Esophagus squamous epithelium (tissue), 5 donors: ENCODE measurements at places on chromosomes 13 and 19.

DNA sequence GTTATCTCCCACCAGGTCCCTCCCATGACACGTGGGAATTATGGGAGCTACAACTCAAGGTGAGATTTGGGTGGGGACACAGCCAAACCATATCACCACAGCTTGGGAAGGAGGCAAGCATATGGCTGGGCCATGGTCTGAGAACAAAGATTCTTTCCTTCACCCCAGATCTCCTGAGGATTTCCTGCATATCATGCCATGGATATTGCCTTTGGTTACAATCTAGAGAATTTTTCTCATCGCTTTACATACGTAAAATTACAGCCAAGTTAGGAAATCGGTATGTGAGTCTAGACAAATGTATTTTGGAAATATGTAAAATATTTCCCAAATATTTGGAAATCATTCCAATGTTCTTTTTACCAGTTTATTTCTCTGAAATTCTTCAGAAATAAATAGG lies 398.3 kb downstream of the RFC3 start:
- DNase-seq, result no peak

GRCh38 chr13:35643625-35644024 lies 167.1 kb upstream of the MAB21L1 start:
- no peak for DNase-seq

DNA sequence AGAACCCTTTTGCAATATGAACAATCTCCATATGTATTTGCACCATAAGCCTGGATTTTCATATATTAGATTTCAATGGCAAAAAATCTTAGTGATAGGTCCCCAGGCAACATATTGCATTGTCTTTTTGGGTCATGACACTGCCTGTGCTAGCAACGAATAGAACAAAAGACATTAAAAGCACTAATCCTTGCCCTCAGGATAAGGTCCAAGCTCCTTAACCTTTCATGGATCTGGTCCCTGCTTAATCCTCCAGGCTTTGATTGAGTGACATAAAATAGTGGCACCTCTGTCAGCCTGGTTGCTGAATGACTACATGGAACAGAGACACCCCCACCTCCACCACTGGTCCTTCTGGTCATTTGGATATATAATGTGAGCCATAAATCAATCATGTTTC lies 134.4 kb downstream of the RBM26 start:
- DNase-seq, result no peak

DNA sequence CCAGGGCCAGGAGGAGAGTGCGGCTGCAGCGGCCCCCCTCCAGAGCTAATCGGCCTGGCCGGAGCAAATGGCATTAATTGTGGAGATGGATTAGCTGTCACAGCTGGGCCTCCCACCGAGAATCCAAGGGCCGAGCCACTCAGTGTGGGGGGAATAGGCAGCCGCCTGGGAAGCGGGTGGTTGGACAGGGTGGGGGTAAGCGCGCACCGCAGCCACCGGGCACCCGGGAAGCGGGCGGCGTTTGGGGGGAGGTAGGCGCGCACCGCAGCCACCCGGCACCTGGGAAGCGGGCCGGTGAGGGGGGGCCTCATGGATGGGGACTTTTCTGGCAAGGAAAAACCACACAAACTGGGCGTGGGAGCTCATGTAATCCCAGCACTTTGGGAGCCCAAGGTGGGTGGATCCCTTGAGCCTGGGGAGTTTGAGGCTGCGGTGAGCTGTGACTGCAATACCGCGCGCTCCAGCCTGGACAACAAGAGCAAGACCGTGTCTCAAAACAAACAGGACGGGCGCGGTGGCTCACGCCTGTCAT lies 9.7 kb downstream of the R3HDM4 start:
- no peak for DNase-seq

GRCh38 chr13:89238496-89238895 lies 1567.3 kb downstream of the SLITRK5 start:
- no peak for DNase-seq
